ENCODE measurements at places on chromosomes 2 and 18.

DNA sequence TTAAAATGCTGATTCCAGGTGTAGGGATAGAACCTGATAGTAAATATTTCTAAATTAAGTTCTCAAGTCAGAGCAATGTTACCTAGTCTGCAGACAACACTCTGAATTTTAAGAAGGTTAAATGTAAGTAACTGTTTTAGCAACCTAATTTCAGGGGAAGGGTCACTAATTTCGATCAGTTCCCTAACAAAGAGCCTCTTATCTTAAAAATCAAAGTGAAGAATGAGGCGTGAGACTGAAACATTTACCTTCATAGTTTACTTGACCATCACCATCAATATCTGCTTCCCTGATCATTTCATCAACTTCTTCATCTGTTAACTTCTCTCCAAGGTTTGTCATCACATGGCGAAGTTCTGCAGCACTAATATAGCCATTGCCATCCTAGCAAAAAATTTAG, 6.4 kb upstream of the STPG4 start:
- DNase-seq = no peak

GRCh38 chr18:13289481-13290205, 71.1 kb downstream of the LDLRAD4 start:
- no peak for DNase-seq

DNA sequence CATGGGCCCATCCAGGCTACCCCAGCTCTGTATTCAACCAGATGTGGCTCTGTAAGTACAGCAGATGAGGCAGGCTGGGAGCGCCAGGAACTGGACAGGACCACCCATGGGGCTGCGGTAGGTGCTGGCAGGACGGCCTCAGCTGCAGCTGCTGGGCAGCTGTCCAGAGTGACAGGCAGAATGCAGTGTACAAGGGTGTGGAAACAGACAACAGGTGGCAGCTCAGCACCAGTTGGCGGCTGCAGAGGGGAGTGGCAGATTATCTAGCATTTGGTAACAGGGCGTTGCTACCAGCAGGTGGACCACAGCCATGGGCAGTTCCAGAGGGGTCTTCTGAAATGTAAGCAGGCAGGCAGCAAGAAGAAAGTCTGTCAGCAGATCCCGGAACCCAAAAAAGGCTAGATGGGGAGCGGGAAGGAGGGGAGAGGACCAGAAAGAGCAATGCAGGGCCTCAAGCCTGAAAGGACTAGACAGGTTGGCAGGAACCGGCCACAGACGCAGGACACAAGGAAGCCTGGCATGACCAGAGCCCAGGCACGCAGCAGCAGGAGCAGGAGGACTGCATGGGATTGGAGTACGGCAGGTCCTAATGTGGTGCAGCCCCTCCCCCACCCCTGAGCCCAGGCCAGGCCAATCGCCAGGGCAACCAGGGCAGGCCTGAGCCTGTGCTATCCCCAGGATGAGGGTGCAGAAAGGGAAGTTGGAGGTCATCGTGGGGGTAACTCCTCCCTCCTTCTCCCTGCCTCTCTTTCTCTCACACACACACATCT, 24.7 kb downstream of the PKDCC start:
- peak; percentile 41 for DNase-seq

- peak; percentile 88 for DNase-seq
Observed at GRCh38 chr2:219497495-219498279, 1.0 kb upstream of the GMPPA start.

DNA sequence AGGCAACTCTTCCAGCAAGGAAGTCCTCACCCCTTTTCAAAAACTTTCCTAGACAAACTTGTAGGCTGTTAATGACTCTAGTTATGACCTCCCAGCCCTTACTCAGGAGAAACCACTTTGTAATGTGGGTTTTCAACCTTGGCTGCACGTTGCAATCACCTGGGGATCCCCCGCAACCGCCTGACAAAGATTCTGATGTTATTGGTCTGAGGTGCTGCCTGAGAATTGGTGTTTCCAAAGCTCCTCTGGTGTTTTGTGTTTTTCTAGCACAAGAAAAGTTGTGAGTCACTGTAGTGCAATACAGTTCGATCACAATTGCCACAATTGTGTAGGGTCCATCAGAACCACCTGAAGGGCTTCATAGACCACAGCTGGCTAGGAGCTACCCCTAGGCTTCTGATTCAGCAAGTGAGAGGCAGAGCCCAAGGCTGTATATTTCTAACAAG, 121.6 kb downstream of the SP100 start:
- no peak for DNase-seq

Data from OCI-M1 (cell line).